ENCODE measurements at places on chromosomes 12 and 14.
A peak's percentile ranks its signal among the peaks of the same experiment; 100 is the strongest.

DNA sequence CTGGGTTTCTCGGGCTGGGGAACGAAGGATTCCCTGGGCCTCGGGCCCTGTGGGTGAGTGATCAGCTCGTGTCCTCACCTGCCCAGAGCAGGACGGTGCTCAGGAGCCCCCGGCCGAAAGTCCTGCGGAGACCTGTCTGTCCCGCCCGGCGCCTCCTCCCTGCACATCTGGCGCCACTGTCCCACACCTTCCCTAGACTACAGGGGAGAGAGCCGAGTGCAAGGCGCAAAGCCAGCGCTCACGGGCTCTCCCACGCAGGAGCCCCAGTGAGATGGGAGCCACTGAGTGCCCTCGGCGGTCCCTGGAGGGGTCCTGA lies 13.1 kb upstream of the TEX22 start:
- no peak for DNase-seq

GRCh38 chr12:75389706-75390105 lies 1.2 kb upstream of the GLIPR1L2 start:
- DNase-seq: no peak

GRCh38 chr14:72126561-72126960 lies 194.3 kb downstream of the RGS6 start:
- DNase-seq: no peak

- DNase-seq: no peak
Observed at GRCh38 chr12:8840938-8841633, 18.7 kb downstream of the A2ML1 start.

GRCh38 chr12:59086126-59086525 lies 165.8 kb upstream of the LRIG3 start:
- no peak for DNase-seq

DNA sequence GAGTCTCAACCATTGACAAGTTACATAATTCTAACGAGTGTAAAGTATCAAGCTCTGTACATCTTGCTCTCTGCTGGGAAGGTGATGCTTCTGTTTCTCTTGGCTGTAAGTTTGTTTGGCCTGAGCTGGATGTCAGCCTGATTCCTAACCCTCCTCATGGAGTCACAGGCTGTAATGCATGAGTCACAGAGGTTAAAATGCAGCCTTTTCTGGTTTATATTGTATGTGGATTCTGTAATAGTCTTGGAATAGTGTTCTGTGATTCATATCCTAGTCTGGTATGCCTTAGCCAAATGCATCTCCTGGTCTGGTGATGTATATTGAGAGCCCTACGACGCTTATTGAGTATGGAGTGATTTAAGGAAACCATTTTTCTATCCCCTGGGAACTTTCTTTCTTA lies 104.5 kb upstream of the FRMD6 start:
- peak; percentile 99 for DNase-seq

- DNase-seq: peak; percentile 91
Observed at GRCh38 chr14:30610787-30611343, 11.3 kb upstream of the SCFD1 start.

DNA sequence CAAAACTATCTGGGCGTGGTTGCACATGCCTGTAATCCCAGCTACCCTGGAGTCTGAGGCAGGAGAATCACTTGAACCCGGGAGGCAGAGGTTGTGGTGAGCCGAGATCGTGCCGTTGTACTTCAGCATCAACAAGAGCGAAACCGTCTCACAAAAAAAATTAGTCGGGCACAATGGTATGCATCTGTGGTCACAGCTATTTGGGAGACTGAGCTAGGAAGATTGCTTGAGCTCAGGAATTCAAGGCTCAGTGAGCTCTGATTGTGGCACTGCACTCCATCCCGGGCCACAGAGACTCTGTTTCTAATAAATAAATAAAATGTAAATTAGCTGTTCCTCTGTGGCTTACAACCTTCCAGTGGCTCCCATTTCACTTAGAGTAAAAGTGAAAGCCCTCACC lies 28.0 kb downstream of the RCOR1 start:
- DNase-seq: no peak

DNA sequence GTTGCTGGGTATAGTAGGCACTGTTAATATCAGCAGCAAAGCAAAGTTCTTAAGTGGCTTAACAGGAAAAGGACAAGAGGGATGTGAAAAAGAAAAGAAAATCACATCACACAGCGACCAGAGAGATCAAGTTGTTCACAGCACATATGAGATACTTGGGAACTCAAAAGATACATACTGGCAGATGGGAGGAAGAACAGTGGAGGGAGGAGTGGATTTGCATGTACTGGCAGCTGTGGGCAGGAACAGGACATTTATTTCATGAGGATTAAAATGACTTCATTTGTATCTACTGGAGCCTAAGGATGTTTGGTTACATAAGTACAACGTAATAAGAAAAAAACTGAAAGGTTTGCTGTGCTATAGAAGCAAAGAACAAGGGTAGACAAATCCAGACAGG lies 136.5 kb upstream of the IFNG-AS1 start:
- no peak for DNase-seq
